ENCODE measurements at places on chromosomes 6 and 20.

GRCh38 chr20:54154439-54154838 lies 19.3 kb downstream of the CYP24A1 start:
- DNase-seq: no peak

- no peak for DNase-seq
Measured at GRCh38 chr6:17297271-17298080, 16.3 kb downstream of the RBM24 start.

- DNase-seq: no peak
Measured at GRCh38 chr20:35837577-35838195, 65.9 kb downstream of the PHF20 start.

- no peak for DNase-seq
Measured at GRCh38 chr6:53724501-53724900, 58.9 kb upstream of the KLHL31 start.

- DNase-seq: no peak
Measured at GRCh38 chr20:6588296-6588695, 179.2 kb upstream of the BMP2 start.

- DNase-seq: no peak
Measured at GRCh38 chr6:14596410-14596809, 478.8 kb downstream of the CD83 start.

DNA sequence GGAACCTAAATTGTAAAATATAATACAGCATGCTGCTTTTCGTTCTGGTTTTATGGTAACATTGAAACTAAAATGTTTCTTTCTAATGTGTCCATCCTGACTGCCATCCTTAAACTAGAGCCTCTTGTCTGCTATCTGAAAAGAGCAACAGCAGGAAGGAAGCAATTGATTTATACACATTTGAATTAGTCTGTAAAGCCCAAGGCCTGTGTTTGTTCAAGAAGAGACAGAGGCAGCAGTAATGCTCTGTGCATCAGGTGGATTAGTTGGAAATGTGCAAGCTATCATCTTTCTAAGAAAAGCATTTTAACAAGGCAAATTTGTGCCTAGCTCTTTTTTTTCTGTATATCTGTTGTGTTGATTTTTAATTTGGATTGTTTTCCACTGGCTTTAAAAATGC lies 128.6 kb downstream of the SCAF8 start:
- no peak for DNase-seq

- DNase-seq: no peak
Measured at GRCh38 chr6:26030716-26031115, 56.5 kb upstream of the HFE start.

DNA sequence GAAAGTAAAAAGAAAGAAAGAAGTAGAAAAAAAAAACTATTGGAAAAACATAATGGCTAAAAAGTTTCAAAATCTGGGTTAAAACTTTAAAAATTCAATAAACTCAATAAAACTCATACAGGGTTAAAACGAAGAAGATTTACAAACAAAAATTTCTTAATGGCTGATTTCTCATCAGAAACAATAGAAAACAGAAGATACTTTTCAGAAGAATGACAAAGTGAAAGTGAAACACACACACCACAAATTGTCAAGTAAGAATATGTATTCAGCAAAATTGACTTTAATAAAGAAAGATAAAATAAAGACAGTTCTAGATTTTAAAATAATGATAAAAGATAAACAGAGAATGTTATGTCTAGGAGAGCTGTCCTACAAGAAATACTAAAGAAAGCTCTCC lies 618.9 kb upstream of the GJE1 start:
- no peak for DNase-seq

- DNase-seq: no peak
Measured at GRCh38 chr6:29949934-29950333, 7.6 kb downstream of the HLA-A start.

- DNase-seq: no peak
Measured at GRCh38 chr20:32285082-32285620, 7.7 kb downstream of the KIF3B start.

GRCh38 chr6:40545954-40546353 lies 41.2 kb downstream of the LRFN2 start:
- no peak for DNase-seq

DNA sequence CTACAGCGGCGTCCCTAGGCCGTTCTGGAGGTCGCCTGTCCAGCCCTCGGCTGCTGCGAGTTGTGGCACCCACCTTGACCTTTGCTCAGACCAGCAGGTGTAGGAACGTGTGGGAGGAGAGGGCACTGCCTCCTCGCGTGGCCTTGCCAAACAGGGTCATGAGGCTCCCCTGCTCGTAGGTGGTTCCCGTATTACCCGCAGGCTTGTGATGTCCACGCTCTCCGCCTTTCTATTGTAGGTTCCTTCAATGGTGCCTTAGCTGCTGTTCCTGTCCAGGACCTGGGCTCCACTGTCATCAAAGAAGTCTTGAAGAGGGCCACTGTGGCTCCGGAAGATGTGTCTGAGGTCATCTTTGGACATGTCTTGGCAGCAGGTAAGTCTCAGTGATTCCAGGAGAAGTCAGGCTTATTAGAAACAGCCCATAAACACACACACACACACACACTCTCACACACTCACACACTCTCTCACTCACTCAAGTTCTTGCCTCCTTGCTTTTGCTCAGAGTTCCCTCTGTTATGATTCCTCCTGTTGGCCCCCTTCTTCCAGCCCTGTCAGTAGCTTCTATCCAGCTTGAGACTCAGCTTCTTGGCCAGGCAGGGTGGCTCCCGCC lies 942 bp downstream of the ACAT2 start:
- no peak for DNase-seq

DNA sequence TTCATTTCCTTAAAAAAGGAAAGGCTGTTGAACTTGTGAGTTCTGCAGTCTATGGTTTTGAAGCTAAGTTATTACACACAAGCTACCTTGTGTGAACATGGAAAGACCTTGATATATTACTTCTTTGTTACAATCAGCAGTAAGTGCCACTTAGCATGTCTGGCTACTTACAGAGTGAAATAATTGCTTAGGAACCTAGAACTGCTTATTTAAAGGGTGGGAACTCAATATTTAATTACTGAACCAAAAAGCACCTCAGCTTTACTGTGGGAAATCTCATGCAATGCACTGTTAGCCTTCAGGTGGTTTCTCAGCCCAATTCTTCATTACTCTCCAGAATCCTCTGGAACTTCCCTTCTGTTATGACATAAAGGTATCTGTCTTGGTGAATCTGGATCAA lies 17.9 kb downstream of the PERP start:
- no peak for DNase-seq

DNA sequence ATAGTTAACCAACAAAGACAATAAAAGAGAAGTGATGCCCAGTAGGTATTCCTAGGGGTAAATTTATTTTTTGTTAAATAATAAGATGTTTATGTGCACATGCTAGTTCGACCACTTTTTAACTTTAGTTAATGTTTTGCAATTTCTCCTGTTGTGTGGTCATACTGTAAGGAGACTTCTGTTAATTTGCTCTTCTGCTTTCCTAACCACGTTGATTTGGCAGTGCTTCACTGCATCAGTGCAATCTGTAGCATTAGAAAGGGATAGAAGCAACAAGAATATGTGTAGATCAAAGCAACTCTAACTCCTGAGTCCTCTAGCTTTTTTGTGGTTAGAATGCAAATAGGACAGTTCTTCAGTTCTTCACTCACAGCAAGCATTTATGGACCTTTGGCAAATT lies 13.9 kb downstream of the MYB start:
- no peak for DNase-seq

- DNase-seq: no peak
Measured at GRCh38 chr6:126531286-126531685, 191.4 kb downstream of the CENPW start.

DNA sequence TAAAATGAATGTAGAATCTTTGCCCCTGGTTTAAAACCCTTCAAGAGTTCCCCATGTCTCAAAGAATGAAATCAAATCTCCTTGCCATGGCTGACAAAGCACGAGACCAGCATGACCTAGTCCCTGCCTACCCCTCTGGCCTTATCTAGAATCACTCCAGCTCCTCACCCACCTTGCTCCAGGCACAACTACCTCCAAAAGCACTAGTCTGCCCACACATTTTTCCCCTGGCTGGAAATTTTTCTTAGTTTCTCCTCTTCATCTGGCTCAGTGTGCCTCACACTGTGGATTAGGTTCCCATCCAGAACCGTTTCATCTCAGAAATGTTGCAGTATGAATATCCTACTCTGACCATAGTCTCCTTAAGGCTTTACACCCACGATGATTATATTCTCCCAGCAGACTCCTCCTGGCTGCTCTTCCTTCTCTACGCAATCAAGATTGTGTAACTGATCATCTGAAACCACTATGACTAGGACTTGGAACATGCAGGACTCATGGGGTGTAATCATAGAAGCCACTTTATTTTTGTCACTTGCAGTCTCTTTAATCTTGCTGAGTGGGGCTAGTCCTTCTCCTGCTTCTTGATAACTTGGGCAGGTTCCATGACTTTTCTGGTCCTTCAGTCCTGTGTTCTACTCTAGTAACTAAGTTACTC lies 7.8 kb upstream of the MRS2 start:
- DNase-seq: no peak

DNA sequence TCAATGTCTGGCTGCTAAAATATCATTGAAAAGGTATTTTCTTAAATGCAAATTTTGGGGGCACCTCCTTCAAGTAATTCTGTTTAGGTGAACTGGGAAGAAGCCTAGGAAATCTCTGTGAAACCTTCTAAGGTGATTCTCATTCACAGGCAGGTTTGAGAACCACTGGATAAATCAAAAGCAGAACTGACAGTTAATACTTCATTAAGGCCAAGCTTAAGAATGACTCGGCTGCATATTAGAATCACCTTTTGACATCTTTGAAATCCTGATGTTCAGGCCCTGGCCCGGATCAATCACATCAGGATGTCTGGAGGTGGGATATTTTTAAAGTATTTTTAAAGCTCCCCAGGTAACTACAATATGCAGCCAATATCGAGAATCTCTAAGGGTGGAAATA lies 50.6 kb downstream of the FKBP1C start:
- DNase-seq: no peak

- DNase-seq: no peak
Measured at GRCh38 chr20:8667306-8667705, 401.6 kb upstream of the PLCB4 start.

- no peak for DNase-seq
Measured at GRCh38 chr6:156654919-156655918, 122.0 kb upstream of the ARID1B start.

DNA sequence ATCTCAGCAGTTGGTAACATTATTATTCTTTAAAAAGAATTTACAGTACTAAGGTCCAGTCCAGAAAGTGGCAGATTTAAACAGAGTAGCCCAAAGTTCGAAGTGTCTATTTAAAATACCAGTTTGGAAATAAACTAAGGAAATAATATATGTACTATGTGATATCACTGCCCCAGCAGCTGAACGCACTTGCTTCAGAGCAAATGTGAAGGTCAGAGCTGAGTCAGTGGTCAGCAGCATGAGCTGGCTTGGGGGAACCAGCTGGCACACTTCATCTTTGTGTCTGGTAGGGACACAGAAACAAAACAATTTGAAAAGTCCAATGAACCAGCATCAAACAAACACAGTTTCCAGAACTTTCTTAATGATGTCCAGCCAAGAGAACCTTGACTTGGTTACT lies 15.4 kb downstream of the TMEM14B start:
- DNase-seq: no peak

- DNase-seq: no peak
Measured at GRCh38 chr6:2938632-2939083, 32.7 kb downstream of the SERPINB6 start.

GRCh38 chr20:9212735-9213134 lies 143.8 kb downstream of the PLCB4 start:
- no peak for DNase-seq

DNA sequence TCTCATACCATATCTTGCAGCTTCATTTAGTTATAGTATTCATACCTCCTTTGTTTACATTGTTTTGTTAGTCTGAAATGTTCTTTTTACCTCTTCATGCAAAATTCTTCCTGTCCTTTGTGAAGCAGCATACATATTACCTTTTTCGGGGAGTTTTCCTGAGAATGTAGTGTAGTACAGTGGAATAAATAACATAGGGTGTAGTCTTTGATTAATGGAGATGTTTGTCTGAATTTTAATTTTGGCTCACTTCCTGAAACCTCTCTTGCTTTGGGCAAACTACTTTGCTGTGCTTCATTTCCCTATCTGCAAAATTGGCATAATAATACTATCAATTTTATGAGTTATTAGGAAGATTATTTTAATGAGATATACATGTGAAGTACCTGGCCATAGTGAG lies 5.6 kb downstream of the MACROD2 start:
- no peak for DNase-seq
